ENCODE measurements at places on chromosomes 2 and 18.

DNA sequence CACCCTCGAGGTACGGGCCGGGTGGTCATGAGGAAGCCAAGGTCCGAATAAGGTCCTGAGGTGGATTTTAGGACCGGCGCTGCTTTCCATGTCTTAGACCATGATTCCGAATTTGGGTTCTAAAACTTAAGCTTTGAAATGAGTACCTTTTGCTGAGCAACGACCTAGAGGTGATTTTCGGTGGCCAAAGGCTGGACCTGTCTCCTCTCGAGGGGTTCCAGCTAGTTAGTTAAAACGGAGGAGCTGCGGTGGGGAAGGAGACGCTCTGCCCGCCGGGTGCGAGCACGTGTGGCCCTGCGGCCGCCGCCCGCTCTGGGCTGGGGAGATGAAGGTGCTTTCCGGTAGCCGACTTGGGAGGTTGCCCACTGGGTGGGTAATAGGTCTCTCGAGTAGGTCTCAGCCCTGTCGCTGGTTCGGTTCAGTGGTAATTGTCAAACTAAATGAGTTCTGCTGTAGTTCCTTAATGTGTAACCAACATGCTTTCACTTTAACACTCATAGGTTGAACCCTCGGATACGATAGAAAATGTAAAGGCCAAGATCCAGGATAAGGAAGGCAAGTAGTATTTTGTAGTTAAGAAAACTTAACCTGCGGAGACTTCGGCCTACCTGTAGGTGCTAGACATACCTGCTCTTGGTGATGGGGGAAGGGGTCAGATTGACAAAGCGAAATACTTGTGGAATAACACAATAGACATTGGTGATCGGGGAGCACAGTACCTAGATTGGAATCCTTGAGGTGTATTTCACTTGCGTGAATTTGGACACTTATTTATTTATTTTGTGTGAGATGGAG is 572 bp downstream of the RPS27A start:
- DNase-seq: peak; percentile 40

DNA sequence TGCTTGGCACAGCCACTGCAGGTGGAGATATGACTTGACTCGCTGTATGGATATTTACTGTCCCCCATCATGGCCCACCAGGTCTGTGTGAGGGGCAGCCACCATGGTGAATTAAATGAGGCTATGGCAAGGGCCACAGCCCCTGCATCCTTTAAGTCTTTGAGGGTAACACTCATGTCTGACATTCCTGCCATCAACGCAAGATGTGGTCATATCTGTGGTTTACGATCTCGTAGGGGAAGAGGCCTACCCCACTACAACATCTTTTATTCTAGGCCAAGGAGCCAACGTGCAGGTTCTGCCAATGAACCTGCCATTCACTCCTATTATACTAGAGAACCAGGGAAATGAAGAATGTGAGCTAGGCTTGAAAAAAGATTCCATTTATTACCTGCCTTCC is 381.6 kb upstream of the ID2 start:
- DNase-seq: no peak

DNA sequence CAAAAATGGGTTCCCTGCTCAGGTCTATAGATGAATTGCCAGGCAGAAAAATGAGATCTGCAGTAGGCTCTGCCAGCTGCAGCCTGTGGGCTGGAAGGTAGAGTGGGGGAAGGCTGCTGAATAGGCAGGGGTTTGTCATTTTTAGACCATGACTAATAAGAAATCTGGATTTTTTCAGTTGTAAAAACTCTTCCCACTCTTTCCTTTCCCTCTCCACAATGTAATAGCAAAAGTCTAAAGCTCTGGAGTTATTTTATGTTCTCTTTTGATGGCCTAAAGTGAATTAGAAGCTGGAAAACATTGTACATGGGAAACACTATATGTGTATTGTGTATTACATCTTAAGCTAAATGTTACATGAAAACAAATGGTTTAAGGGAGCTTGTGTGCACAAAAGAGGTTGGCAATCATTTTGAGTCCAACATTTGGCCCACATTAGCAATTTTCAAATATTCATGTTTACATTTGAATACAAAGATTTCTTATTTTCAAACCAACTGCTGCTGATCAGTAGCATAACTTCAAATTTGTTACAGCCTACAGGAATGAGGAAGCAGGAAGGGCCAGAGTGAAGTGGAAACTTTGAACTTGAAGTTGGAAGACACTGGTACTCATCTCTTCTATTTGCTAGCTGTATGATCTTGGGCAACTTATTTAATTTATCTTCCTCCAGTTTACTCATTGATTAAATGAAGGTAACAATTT is 407.1 kb downstream of the SLC4A3 start:
- DNase-seq: no peak

DNA sequence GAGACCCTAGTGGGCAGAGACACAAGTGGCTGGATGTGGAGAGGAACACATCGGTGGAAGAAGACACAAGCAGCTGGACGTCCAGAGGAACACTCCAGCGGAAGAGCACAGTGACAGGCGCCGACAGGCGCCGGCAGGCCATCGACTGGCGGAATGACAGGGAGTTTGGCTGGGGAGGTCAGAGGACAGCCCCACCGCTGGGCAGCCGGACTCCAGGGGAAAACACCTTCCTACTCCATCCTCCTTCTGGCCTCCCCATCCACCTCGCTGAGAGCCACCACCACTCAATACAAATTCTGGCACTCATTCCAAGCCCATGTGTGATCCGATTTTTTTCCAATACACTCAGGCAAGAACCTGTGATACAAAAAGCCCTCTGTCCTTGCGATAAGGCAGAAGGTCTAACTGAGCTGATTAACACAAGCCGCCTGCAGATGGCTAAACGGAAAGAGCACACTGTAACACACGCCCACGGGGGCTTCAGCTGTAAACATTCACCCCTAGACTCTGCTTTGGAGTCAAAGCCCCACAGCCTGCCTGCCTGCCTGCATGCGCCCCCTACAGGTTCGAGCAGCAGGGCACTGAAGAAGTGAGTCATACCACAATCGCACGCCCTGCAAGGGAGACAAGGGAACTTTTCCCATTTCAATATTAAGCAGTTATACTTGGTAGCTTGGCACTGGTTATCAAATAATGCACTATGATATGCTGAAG is 50.2 kb upstream of the LRP1B start:
- no peak for DNase-seq

- DNase-seq: no peak
Observed at GRCh38 chr2:241755777-241756176, 20.8 kb upstream of the GAL3ST2 start.

DNA sequence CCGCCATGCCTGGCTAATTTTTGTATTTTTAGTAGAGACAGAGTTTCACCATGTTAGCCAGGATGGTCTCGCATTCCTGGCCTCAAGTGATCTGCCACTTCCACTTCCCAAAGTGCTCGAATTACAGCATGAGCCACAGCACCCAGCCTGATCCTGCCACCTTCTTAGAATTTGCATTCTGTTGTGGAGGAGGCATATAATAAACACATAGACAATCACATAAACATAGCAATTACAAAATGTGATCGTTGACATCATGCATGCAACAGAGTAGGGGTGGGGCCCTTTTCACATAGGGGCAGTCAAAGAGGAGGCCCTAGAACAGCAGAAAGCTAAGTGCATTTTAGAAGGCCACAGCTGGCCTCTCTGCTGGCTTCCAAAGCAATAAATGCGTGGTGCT is 39.9 kb upstream of the TSPYL6 start:
- DNase-seq: no peak

- DNase-seq: no peak
Observed at GRCh38 chr2:173606619-173607248, 252.1 kb downstream of the CDCA7 start.

GRCh38 chr2:217981084-217981730 is 21.6 kb downstream of the TNS1 start:
- no peak for DNase-seq

DNA sequence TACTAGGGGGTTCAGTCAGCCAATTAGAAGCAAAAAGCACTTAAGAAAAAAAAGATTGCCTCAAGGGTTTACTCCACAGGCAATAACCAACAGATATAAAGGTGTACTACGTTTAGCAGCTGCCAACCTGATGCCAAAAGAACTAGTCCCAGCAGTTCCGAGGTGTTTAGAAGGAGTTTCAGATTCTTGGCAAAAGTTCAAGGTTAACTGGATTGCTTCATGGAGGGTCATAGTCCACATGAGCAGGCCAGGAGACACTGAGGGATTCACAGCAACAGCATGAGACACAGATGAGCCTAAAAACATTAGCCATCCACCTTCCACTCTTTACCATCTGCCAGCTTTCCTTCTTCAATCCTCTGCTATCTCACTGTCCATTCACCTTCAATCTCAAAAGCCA is 4.9 kb upstream of the DNAH7 start:
- no peak for DNase-seq

DNA sequence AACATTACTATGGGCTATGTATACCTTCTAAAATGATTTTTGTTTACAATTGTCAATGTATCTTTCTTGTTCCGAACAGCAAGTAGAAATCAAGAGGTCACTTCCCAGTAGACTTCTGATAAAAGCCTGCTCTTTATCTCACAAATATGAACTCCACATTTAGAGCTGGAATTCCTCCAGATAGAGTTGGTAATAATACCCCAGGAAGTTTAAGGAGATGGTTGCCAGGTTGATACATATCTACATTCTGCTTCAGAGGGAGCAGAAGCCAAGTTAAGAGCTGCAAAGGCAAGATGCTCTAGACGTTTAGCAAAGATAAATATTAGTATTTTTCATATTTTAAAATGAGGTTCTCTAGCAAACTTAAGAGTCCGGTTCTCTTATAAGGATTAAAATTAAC is 267.0 kb downstream of the ERBB4 start:
- no peak for DNase-seq

DNA sequence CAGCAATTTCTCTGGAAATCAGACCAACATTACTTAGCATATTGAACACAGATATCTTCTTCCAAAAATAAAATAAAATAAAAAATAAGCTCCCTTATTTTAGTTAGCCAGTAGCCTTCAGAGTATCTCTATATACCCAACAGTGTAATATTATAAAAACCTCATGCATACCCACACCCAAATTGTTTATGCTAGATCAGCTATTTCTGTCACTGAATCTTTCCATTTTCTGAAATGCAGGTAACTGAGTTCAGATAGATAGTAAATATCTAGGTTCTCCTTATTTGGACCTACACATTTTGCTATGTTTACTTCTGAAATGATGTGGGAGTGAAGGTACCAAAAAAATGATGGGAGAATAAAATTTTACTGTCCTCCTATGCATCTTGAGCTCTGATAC is 39.9 kb downstream of the TTC21B start:
- DNase-seq: no peak

DNA sequence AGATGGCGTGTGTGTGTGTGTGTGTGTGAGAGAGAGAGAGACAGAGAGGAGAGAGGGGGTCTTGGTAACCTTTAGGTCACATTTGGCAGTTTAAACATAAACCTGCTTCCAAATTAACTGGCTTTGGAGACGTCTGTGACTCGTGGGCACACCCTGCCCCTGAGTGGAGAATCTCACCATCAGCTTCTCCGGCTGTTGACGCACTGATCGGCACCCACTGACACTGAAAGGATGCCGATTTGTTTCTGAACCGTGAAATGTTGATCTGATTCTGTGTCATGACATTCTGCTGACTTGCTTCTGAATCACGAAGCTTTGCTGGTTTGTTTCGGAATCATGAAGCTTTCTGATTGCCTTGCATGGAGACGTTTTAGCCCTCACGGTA is 114.7 kb downstream of the RTP5 start:
- no peak for DNase-seq

DNA sequence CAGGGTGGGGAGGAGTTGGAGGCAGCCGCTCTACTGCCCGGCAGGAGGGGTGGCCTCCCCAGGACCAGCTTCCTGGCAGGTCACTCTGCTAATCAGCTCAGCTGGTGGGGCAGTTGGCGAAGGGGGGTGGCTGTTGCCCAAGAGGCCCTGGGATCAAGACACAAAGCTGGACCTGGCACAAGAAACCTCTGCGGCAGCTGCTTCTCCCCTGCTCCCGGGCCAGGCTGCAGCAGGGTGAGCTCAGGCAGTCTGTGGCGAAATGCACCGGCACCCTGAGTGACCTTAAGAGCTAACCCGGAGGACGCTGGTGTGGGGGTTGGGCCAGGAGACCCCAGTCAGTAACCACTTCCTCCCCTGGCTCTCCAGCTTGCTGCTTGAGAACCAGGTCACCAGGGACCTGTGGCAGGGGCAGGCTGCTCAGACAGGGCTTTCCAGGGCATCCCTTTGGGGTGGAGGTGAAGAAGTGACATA is 31.1 kb downstream of the TOGARAM2 start:
- no peak for DNase-seq

DNA sequence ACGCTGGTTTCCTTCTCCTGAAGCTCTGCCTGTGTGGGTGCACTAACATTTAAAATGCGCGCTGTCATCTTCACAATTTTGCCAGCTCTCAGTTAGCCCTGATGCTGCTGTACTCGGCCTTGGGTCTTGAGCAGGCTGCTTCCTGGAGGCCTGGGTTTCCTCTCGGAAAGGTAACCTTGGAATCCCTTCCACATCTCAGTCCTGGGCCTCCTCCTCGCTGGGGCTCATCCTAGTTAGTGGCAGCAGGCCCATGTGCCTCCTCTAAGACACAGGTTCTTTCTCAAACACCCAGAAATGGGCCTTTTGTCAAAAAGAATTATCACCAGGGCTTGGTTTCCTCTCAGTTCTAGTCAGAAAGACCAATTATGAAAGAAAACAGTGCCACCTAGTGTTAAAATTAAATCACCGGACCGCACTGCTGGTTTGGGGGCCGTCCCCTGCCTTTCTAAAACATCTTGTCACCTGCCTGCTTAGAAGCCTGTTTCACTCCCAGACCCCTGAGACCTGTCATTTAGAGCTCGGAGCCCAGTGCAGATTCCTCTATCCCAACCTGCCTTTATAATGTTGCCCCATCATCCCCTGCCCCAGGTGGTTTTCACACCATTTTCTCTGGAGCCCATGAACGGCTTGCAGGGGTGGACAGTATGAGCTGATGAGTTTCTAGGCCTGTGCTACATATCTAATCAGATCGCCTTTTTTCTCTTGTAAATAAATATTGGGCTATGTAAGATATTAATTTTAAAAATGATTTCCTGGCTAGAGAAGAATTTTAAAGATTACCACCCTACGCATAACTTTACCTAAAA is 42.4 kb downstream of the HK2 start:
- peak; percentile 18 for DNase-seq

GRCh38 chr2:19769513-19769912 is 132.3 kb downstream of the TTC32 start:
- DNase-seq: no peak
